NCI-H1417 treated with DMSO at 0.1 percent for 48 hours (cell line): ENCODE measurements at places on chromosomes 4 and X.

GRCh38 chr4:5422195-5422594, 286.2 kb downstream of the EVC2 start:
- no peak for DNase-seq

GRCh38 chrX:4263030-4263803, 549.8 kb upstream of the PRKX start:
- no peak for DNase-seq

- DNase-seq: no peak
Observed at GRCh38 chr4:182062458-182062857, 180.7 kb upstream of the TENM3 start.

DNA sequence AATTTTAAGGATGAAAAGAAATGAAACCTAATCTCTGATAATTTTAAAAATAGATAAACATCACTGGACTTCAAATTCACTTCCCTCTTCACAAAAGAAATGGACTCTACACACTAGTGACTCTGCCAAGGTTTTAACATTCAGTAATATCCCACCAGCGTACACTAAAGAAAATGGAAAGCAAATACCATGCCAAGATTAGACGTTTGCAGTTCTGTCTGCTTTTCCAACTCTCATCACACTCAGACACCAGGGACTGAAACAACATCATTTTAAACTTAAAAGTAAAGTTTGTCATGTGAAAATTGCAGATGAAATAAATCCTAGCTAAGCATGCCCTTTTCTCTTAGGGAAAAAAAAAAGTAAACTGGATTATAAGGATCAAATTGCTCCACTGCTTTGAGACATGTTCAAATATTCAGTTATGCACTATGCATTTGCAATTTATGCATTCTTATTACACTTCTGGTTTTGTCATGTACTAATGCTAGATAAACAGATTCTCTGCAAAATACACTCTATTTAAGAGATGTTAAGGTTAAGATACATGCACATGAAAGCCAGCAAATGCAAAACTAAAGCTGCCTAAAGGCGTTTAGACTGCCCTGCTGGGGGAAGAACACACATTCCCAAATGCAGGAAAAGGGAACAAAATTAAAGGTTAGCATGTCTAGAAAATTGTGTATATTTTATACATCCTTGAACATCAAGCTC, 534.4 kb upstream of the EPHA5 start:
- DNase-seq: no peak

DNA sequence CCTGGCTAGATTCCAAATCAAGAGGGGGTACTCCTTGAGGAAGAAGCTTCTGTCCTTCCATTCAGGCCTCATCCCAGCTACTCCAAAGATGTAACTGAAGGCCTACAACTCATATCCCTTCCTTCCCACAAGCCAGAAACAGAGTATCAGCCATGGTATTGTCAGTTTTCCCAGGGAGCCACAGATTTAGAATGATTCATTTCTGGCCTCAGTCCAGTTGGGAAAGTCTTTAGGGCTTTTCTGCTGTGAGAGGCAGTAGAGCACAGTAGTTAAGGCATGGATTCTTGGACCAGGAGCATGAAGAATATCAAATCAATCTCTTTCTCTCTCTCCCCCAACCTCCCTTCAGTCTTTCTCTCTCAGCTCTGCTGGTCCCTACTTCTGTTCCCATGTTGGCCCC, 505.0 kb downstream of the BCOR start:
- no peak for DNase-seq
